ENCODE measurements at places on chromosomes 13 and 19. TPM values are rescaled to one million over a fixed set of nuclear protein-coding genes. Genes with fewer than 3 reads are reported as not detected.

The ZNF844 gene
- 9.9 TPM for total RNA-seq

DNA sequence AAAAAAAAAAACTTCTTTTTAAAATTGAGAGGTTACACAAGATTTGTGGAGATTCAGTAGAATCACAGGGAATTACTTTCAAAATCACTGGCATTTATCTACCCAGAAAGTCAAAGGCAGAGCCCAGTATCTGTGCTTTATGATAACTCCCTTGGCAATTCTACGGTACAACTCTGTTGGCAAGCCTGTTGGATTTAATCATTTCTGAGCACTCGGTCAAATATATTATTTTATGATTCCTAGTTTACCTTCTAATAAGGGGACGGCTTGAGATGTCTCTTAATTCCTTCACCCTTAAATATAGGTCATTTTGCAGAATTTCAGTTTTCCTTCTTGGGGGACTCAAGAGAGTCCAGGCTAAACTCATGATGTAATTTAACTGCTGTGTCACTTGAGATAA is 987.6 kb downstream of the EFNB2 start:
- no peak for DNase-seq
- H3K4me3 ChIP-seq = no peak overlapping the region
- no peaks in the 10 kb centered on the region for H3K27me3 ChIP-seq
- no peaks in the 10 kb centered on the region for H3K36me3 ChIP-seq
- no peak overlapping the region for H3K27ac ChIP-seq
- H3K4me1 ChIP-seq = no peaks in the 10 kb centered on the region

DNA sequence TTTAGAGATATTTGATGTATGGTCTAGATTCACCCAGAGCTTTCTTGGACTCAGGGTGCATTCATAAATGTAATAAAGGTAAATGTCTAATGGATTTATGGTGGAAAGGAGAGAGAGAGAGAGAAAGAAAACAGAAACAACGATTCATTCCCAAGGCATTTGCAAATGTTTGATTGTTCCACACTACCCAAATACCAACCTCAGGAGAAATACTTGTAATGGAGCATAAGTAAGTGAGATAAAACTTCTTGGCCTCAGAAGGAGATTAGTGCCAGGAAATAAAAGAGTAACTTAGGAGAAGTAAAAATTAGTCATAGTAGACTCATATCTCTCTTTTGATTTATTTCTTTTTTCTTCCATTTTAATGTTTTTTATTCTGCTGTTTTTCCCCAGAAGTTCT is 40.6 kb upstream of the DGKH start:
- no peaks in the 10 kb centered on the region for H3K27me3 ChIP-seq
- H3K27ac ChIP-seq = no peak overlapping the region
- H3K4me3 ChIP-seq = no peak overlapping the region
- no peak for DNase-seq
- H3K4me1 ChIP-seq = no peaks in the 10 kb centered on the region
- H3K36me3 ChIP-seq = no peaks in the 10 kb centered on the region

DNA sequence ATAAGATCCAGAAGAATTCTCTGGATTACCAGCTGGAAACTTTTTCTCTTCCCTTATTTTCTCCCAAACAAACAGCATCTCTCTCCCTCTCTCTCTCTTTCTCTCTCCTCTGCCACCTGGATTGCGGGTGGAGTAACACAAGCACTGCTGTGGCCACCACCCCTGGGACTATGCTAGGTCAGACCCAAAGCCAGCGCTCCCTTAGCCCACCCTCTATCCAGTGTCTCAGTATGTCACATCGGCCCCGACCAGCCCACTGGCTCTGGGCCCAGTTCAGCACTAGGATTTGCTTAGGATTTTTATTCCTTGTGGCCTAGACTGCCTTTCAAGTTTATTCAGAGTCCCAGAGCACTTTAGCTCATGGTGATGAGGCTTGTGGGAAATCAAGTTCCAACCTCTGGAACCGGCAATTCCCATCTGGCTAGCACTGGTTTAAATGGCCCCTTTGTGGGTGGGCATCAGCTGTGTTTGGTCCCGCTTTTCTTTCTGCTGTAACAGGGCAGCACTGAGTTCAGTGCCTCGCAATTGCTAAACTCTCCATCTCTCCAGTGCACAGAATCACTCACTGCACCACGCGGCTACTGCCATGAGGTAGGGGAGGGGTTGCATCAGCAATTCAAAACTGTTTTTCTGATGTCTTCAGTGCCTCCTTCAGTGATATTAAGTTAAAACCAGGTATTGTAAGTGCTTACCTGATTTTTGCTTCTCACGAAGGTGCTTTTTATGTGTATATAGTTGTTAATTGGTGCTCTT is 1623.1 kb downstream of the SLITRK5 start:
- no peak overlapping the region for H3K4me3 ChIP-seq
- no peaks in the 10 kb centered on the region for H3K36me3 ChIP-seq
- H3K4me1 ChIP-seq = no peaks in the 10 kb centered on the region
- no peak overlapping the region for H3K27ac ChIP-seq
- no peak for DNase-seq
- H3K27me3 ChIP-seq = no peaks in the 10 kb centered on the region

Measured in Peyer's patch (tissue), 4 donors.